ENCODE measurements at places on chromosomes 1 and 21.

GRCh38 chr1:52482326-52483004 lies 70.4 kb downstream of the TUT4 start:
- no peak for DNase-seq

DNA sequence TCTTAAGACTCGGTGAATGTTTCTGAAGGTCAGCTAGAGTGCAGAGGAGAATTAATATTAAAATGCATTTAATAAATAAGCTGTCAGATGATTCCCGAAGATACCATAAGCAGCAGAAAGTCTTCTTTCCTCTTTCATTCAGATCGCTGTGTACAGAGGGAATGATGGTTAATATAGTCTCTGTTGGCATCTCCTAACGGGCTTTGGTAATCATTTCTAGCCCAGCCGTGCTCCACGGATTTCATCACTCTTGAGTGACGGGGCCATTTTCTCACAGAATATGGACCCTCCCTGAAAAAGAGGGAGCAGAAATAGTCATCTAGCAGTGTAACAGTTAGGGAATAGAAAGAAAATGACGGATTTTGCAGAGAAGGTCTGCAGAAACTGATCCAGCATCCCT lies 103.1 kb downstream of the ST6GALNAC3 start:
- no peak for DNase-seq

GRCh38 chr1:51605961-51606723 lies 10.8 kb upstream of the OSBPL9 start:
- no peak for DNase-seq

- no peak for DNase-seq
Observed at GRCh38 chr1:243286409-243287122, 30.7 kb downstream of the SDCCAG8 start.

- no peak for DNase-seq
Observed at GRCh38 chr1:42753070-42753469, 13.0 kb upstream of the CLDN19 start.

DNA sequence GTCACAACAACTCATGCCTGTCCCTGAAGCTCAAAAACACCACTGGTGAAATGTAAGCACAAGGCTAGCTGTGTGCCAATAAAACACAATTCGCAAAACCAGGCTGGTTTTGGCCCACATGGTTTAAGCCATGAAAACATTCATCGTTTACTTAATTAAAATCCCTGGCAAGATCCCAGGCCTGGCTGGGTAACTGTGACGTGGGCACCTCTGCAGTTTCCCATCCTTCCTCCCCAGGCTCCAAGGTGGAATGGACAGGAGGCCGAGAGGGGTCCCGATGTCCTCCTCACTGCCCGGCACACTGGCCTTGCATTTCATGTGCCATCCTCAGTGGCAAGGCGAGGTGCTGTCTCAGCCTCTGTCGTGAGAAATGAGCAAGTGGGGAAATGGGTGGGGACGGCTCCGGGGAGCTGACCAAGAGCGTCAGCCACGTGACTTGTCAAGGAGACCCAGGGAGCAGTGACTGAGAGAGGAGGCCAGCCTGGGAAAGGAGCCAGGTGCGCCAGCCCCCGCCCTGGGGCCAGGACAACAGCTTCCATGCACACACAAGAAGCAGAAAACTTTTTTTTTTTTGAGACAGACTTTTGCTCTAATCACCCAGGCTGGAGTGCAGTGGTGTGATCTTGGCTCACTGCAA lies 153.1 kb upstream of the RAB4A start:
- DNase-seq, result no peak

DNA sequence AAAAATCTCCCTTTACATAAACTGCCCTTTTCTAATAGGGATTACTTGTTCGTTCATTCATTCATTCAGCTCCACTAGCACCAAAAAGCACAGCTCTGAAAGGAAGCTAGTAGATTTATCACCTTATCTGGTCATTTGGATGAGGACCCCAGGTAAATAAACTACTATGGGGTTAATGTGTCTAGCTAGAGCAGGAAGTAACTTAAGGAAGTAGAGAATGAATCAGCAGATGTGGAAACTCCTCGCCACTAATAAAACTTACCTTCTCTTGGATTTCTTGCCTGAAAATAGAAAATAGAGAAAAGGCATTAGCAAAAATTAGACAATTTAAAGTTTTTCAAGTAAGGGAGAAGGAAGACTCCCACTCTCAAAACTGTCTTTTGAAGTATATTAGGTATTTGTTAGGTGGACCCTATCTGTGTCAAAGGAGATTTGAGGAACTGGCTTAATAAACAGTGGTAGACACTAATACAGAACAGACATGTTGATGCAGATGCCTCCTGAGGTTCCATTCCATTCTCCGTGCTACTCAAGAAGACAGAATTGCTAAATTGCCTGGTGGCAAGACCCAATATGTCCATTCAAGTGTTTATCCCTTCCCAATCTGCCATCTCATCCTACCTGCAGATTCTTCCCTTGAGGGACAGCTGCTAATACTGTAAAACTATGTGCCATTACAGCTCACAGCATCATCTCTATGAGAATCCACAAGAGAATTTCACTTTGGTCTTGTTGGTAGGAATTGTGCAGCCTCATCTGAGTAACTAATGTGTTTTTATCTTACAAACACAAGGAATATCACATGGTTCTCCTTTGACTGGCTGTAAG lies 14.9 kb downstream of the SELL start:
- DNase-seq, result no peak
